ENCODE measurements at places on chromosomes 1 and 21.

DNA sequence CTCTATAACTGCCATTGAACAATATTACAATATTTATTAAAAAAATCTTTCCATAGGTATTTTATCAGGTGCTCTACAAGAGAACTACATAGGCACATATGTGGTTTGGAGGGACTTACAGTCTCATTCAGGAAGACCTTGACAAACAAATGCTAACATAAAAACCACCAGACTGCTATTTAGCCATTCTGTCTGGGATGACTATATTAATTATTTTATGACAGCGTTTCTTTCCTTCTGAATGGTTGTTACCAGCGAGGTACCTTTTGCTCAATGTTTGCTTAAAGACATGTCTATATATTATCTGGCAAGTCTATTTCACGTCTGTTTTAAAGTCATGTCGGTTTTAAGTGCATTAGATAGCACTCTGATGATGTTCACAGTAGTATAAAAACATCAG lies 69.7 kb downstream of the RUNX1 start:
- DNase-seq: no peak

DNA sequence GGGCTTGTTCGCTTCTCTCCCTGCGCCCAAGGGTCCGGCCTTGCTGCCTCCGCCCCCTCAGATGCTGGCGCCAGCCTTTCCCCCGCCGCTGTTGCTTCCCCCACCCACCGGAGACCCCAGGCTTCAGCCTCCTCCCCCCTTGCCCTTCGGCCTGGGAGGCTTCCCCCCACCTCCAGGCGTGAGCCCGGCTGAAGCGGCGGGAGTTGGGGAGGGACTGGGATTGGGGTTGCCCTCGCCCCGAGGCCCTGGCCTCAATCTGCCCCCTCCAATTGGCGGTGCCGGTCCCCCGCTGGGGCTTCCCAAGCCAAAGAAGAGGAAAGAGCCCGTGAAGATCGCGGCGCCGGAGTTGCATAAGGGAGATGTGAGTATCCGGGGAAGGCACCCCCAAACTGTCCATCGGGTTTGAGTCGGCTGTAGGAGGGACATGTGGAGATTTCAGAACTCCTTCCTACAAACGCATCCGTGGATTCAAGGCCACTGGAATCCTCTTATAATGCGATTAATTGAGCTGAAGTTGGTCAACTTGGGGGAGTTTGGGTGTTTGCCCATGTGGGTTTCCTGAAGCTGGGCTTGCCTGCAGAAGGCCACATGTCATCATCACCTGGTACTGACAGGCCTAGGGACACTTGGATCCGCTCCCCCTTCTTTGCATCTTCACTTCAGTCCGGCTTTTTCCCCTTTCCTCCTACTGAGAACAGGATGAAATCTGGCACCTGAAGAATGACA lies 707 bp downstream of the PRCC start:
- DNase-seq: peak; percentile 61

DNA sequence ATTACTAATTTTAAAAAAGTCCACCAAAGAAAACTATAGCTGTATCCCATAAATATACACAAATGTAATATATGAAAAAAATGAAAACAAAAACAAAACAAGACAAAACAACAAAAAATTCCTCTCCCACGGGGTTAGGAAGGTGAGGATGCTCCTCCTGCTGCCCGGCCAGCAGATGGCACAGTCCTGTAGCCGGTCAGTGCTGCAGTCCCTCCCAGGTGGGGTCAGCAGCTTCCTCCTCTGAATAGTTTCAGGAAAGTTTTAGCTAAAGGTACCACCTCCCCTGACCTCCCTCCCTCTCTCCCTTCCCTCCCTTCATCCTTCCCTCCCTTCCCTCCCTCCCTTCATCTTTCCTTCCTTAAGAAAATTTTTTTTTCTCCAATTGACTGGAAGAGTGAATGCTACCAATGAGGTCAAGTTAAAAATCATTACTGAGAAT lies 67.8 kb upstream of the BCL10 start:
- DNase-seq: peak; percentile 21

- DNase-seq: no peak
Observed at GRCh38 chr1:210707300-210708240, 378.9 kb downstream of the HHAT start.

- no peak for DNase-seq
Observed at GRCh38 chr1:170032531-170033280, 41.8 kb downstream of the KIFAP3 start.

DNA sequence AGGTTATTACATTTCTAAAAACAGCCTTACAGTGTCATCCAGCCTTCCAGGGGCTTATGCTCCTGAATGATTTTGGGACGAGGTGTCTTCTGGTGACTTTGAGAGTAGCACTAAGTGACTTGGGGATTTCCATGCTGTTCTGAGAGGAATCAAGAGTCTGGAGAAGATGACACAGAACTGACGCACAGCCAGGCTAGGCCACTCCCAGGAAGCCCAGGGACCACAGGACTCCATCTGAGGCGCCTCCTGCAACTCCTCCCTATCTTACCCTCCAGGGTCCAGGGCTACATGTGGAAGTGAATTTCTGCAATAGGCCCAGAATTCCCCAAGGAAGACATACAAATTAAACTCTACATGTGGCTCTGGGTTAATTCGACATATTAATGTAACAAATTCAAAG lies 92.5 kb downstream of the SLC25A24 start:
- DNase-seq: peak; percentile 54

- no peak for DNase-seq
Observed at GRCh38 chr1:203282720-203283542, 22.4 kb upstream of the BTG2 start.

- DNase-seq: no peak
Observed at GRCh38 chr1:181949500-181949899, 112.0 kb downstream of the ZNF648 start.
